ENCODE measurements at places on chromosomes 4 and X. TPM values are rescaled to one million over a fixed set of nuclear protein-coding genes. Genes with fewer than 3 reads are reported as not detected.

BMPR1B gene
- total RNA-seq, result 1.0 TPM

COMMD8 gene
- total RNA-seq, result 11.1 TPM

RAB33A gene
- not detected for total RNA-seq

PCDH7 gene
- 45.1 TPM for total RNA-seq

SOWAHD gene
- total RNA-seq, result not detected

PDZD4 gene
- 2.0 TPM for total RNA-seq

NAP1L3 gene
- total RNA-seq, result 0.26 TPM

CT45A1 gene
- total RNA-seq, result not detected

ASB12 gene
- total RNA-seq, result not detected

TRPC3 gene
- total RNA-seq, result 0.26 TPM

ACSL4 gene
- total RNA-seq, result 64.7 TPM

GPC3 gene
- total RNA-seq, result 7.9 TPM

C4orf54 gene
- not detected for total RNA-seq

ATP11C gene
- 17.2 TPM for total RNA-seq

SCD5 gene
- total RNA-seq, result 6.4 TPM

CLCN4 gene
- 0.48 TPM for total RNA-seq

ARMCX2 gene
- total RNA-seq, result 11.2 TPM

ANXA10 gene
- total RNA-seq, result not detected

DMP1 gene
- not detected for total RNA-seq

PITX2 gene
- total RNA-seq, result 8.3 TPM

MAGEA9B gene
- total RNA-seq, result not detected

NEUROG2 gene
- not detected for total RNA-seq
